ENCODE measurements at places on chromosomes 7 and 10.

GRCh38 chr10:127576740-127577161, 27.6 kb downstream of the NPS start:
- no peak for DNase-seq

DNA sequence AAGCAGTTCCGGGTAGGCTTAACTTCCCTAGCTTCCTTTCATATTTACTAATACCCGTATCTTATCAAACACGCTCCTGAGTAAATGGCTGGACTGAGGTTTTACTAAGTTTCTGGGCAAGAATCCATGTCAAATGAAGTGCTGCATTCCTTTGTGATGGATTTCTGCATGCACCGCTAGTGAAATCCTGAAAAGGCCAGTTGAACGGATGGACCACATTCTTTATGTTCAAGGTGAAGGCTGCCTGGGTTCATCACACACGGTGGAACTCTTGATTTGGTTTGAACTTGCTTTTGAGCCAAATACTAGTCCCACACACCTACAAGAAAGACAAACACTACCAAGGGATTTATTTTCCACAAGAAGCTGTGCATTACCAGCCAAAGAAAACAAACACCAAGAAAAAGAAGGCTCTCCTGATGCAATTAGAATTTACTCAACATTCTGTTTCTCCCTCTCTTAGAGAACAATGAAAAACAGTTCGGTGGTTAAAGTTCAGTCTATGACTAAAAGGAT, 255.0 kb upstream of the SEMA3C start:
- no peak for DNase-seq

DNA sequence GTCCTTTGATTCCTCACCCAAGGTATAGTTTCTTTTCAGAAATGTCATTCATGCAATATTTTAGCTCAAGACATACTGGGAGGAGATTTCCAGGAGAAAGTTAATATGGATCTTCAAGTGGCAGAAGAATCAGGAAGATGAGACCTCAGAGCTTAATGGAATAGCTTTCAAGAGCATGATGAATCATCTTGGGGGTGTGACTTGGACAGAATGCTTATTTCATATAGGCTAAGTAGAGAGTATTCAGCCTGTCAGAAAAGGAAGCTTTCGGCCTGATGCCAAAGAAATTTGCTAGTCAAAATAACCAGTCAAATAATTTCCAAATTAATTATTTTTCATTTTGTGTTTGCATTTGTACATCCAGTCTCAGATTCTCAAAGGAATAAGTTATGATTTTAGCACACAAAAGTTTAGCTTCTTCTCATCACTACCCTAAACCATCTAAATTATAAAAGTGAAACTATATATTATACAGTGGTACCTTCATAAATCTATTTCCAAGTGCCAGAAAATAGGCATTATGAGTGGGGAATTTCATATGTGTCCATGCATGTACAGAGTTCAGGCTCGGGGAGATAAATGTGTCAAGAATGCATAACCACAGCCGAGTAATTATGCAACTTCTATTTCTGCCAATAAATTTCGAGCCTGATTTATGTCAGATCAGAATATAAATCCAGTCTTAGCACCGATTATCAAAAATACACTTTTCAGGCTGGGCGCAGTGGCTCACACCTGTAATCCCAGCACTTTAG, 27.3 kb upstream of the CALD1 start:
- DNase-seq: no peak

GRCh38 chr7:36487756-36488336, 98.2 kb downstream of the ANLN start:
- peak; percentile 4 for DNase-seq

DNA sequence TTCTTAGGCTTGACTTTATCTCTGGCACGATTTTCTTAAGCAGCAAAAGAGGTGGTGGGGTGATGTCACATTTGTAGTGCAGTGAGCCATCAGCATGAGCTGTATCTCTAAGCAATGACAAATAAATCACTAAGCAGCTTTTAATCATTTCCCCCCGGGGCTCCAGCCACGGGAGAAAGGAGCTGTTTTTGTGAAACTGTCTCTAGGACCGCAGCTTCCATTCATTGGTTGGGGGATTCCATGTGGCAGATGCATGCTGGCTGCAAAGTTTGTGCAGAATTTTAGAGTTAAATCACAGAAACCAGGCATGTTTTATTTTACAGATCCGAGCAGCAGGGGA, 464 bp downstream of the KIAA1217 start:
- DNase-seq: no peak

GRCh38 chr10:17793823-17794644, 15.1 kb upstream of the MRC1 start:
- DNase-seq: no peak

GRCh38 chr7:16086743-16087142, 334.6 kb downstream of the CRPPA start:
- DNase-seq: no peak

DNA sequence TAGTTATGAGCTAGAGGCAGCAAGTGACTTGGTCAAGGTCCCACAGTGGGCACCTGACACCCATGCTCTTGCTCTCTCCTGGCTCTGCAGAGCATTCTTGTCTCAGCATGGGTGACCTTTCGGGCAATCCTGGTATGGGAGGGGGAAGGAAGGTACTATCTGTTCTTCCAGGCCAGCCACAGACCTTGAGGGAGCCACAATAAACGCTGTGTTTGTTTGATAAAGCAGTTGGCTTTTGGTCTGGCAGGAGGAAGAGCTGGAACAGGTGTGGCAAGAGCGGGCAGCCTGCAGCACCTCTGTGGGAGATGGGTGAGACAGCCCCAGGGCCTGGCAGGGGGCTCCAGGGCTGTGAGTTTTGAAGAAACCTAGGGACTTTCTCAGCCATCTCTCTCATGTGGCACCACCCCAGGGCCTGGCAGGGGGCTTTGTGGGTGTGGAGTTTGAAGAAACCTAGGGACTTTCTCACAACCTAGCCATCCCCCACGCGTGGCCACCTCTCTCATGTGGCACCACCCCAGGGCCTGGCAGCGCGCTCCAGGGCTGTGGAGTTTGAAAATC, 11.4 kb downstream of the CLDN3 start:
- no peak for DNase-seq

GRCh38 chr7:105644937-105645336, 63.6 kb upstream of the EFCAB10 start:
- no peak for DNase-seq

- no peak for DNase-seq
Measured at GRCh38 chr7:2313450-2314208, 612 bp downstream of the SNX8 start.

DNA sequence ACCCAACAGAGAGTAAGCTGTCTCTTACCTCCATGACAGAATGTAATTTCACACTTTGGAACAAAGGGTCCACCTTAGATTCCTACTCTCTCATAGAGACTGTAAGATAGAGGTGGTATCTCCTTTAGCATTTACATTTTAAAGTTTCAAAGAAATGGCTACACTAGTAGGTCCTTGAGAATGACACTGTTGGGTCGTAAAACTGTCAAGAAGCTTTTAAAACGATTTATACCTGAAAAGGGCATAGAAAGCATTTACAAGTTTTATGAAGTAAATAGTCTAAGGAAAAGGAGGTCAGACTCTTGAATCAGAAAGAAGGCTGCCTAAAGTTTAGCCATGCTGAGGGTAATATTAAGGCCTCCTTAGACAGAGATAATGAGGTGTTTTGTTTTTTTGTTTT, 1212.4 kb upstream of the PHF14 start:
- no peak for DNase-seq

DNA sequence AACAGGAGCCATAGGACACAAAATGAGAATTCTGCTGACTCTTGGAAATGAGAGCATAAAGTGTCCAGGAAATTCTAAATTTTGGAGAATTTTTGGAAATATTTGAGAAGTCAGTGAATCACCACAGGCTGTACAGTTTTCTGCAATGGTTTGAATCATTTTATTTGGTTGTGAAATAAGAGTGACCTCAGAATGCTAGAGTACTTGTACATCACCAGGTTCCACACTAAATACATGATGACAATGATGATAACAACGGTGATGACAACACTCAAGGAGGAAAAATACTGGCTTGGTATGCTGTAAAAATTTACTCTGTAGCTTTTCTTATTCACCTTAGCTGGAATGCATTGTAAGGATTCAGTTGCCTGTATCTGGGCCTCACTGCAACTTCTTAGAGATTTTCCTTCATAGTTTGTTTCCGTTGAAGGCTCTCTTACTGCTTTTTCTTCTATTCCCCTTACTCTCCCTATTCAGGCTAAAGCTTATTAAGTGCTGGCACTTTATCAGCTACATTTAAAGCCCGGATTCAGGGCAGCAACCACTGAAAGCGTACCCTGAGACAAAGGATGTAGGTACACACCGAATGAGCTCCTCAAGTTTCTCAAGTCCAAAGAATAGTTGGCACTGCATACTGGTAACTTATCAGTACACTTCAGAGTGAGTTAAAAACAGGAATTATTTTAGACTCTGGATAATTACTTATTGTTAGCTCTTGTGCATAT, 30.2 kb upstream of the NME8 start:
- DNase-seq: no peak

- DNase-seq: no peak
Measured at GRCh38 chr10:17409170-17409733, 45.1 kb downstream of the ST8SIA6 start.

DNA sequence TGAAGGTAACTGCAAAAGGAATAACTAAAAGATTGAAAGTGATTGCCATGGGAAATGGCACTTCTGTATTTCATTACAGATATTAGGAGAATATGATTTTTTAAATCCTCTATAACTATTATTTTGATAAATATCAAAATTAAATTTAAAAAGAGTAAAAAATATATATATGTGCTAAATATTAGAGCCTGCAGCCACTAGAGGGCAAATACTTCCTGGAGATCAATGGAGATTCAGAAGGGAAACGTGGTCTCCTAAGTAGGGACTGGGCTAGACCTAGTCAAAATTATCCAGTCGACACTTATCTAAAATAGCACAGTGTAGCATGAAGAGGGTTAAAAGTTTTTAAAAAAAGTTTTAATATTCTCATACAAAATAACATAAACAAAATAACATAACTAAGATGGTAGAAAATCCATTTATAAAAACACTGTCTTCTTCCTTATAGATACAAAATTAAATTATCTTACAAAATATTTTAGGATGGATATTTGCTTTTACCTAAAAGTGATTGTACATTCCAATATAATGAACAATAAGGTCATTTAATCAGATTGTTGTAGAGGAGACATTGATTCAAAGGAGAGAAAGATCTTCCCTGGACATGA, 434.3 kb downstream of the MDFIC start:
- DNase-seq: no peak

GRCh38 chr10:27997865-27998177, 1.1 kb downstream of the ODAD2 start:
- DNase-seq: no peak

All from anterior cingulate cortex (tissue), 58 donors.